Mucosa of descending colon (tissue), 3 donors: ENCODE measurements at places on chromosomes 11 and 22. TPM values are rescaled to one million over a fixed set of nuclear protein-coding genes. Genes with fewer than 3 reads are reported as not detected.

- DNase-seq, result no peak
These were observed 27.5 kb downstream of the KIRREL3 start for GRCh38 chr11:126973051-126973450.

The ADAMTS15 gene
- total RNA-seq, result 3.5 TPM

DNA sequence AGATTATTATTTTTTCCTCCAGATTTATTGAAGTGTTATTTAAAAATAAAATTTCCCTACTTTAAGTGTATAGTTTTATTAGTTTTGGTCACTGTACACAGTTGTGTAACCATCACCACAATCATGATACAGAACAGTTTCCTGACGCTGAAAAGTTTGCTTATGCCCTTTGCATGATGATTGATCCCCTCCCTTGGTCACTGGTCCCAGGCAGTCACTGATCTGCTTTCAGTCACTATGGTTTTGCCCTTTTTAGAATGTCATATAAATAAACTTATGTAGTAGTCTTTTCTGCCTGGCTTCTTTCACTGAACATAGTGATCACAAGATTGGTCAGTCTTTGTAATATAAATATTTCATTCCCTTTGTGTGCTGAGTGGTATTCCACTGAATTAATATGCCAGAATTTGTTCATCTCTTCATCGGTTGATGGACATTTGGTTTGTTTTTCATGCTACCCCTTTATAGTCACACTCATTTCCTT is 140.6 kb downstream of the SWAP70 start:
- DNase-seq, result no peak

GRCh38 chr22:47032091-47032943 is 269.9 kb downstream of the TBC1D22A start:
- DNase-seq, result peak; percentile 69

DNA sequence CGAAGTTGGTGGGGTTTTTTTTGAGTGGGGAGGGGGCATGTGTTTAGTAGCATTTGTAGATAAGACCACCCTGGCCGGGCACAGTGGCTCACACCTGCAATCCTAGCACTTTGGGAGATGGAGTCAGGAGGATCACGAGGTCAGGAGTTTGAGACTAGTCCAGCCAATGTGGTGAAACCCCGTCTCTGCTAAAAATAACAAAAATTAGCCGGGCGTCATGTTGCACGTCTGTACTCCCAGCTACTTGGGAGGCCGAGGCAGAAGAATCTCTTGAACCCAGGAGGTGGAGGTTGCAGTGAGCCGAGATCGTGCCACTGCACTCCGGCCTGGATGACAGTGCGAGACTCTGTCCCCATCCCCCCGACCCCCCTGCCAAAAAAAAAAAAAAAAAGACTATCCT is 34.6 kb downstream of the CECR2 start:
- DNase-seq, result no peak

GRCh38 chr22:46229701-46230100 is 20.4 kb downstream of the CDPF1 start:
- no peak for DNase-seq

- no peak for DNase-seq
These were observed 17.4 kb upstream of the EI24 start for GRCh38 chr11:125551835-125552342.

The ALDH3B1 gene
- total RNA-seq, result 11.5 TPM

- no peak for DNase-seq
These were observed 81.8 kb downstream of the SFI1 start for GRCh38 chr22:31578171-31578570.

The OR10A2 gene
- 0.06 TPM for total RNA-seq

DNA sequence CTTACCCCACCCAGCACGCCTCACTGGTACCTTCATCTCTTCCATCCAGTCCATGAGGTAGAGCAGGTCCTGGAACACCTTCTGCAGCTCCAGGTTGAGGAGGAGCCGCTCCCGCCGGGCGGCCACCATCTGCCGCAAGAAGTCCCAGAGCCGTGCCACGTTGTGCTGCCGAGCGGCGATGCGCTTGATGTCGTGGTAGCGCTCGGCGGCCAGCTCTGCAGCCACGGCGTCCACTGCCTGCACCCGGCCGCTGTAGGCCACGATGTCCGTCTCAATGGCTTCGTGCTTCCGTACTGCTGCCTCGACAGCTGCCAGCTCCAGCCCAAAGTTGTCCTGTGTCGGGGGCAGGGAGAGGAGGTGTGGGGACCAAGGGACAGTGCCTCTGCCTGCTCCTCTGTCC is 21.5 kb downstream of the SPTBN2 start:
- DNase-seq, result no peak

The KRTAP5-11 gene
- total RNA-seq, result not detected

DNA sequence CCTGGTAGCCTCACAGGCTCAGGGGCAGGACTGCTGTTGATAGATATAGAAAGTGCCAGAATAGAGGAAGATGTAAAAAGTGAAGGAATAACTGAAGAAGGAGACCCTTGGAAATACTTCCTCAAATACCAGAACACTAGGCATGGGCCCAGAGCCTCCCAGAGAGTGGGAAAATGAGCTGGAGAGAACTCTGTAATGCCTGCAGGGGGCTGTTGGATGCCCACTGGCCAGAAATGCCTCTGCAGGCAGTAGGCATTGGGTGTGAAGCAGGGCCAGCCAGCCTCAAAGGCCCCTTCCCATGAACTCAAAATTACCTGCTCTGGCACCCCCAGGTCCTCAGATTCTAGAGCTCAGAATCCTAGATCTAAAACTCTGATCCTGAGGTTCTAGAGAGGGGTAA is 15.1 kb downstream of the P2RY2 start:
- DNase-seq, result no peak

The CLDN5 gene
- 34.7 TPM for total RNA-seq

DNA sequence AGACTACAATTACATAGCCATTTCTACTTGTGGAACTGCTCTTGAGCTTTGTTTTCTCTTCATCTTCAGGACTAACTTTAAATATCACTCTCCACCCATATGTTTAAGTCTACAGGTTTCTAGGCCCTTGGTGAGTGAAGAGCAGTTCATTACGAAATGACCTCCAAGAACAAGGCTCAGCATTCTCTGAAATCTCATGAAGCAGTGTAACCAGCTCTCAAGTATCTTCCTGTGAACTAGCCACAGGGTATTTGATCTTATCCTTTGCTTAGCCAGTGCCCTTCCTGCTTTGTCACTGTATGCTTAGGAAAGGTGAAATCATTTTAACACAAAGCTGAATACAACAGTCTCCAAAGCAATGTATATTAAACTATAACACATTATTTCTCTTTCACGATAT is 20.4 kb upstream of the LYVE1 start:
- DNase-seq, result no peak

GRCh38 chr11:132466983-132467382 is 1065.3 kb downstream of the OPCML start:
- no peak for DNase-seq

GRCh38 chr22:29740216-29740615 is 20.4 kb downstream of the CABP7 start:
- no peak for DNase-seq

DNA sequence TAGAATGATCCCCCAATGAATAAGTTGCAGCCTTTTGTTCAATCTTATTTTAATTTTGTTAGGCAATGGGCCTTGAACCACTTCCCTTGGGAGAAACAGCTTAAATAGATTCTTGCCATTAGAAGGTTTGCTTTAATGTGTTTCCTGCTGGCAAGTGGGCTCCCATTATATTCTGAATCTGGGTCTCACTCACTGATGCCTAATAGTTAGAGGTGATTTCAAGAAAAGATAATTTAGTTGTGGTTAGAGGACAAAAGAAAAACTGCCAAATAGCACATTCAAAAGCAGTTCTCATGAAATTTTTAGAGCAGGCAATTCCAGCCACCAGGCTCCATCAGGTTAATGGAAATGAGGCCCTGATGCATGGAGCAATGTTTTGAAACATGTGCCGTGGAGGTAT is 362.6 kb upstream of the CHORDC1 start:
- DNase-seq, result no peak

- no peak for DNase-seq
These were observed 2.4 kb upstream of the WT1 start for GRCh38 chr11:32437495-32438345.

The PKNOX2 gene
- 1.5 TPM for total RNA-seq

The RIC8A gene
- 93.1 TPM for total RNA-seq

The DRD2 gene
- 0.39 TPM for total RNA-seq

The ART1 gene
- not detected for total RNA-seq

GRCh38 chr11:62153087-62153395 is 29.2 kb downstream of the INCENP start:
- no peak for DNase-seq

The OVOL1 gene
- total RNA-seq, result 48.6 TPM

DNA sequence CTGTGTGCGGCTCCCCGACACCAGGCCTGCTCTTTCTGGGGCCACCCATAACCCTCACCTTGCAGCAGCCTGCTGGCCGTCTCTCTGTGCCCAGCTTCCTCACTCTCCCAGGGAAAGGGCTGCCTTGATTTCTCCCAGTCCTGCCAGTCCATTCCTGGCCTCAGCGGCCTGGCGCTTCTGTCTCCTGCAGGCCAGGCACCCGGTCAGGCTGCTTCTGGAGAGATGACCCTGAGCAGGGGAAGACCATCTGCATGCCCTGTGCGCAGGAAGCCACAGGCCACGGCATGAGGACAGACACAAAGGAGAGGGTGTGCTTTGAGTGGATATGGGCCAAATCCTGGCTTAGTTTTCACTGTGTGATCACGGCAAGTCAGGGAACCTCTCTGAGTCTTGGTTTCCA is 86.2 kb downstream of the TSPAN18 start:
- DNase-seq, result no peak

- no peak for DNase-seq
These were observed 18.9 kb downstream of the IFT27 start for GRCh38 chr22:36756746-36757655.

- DNase-seq, result no peak
These were observed 1.5 kb downstream of the RFPL2 start for GRCh38 chr22:32203181-32204039.

DNA sequence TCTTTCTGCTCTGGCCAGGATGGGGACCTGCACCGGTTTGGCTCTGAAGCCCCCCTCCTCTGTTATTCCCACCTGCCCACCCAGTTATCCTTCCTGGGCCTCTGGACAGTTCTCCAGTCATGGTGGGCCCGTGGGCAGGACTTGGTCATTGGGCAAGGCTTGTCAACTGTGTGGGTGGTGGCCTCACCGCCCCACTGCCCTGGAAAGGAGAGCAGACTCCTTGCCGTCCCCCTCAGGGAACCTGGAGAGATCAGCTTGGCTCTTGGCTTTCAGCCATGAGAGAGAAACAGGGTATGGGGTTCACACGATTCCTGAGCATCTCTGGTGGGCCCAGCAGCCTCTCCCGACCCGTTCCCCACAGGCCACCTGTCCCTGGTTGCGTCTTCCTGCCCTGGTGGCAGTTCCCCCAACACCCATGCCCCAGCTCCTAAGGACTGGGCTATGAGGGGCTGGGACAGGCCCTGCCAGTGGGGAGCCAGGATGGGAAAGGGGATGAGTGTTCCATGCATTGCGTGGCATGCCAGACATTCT is 92.3 kb downstream of the MORC2 start:
- no peak for DNase-seq

GRCh38 chr11:126339863-126340434 is 15.5 kb upstream of the ST3GAL4 start:
- peak; percentile 52 for DNase-seq

GRCh38 chr11:116661056-116661455 is 111.7 kb downstream of the BUD13 start:
- DNase-seq, result no peak

GRCh38 chr11:14764579-14765527 is 121.2 kb downstream of the PDE3B start:
- DNase-seq, result no peak

DNA sequence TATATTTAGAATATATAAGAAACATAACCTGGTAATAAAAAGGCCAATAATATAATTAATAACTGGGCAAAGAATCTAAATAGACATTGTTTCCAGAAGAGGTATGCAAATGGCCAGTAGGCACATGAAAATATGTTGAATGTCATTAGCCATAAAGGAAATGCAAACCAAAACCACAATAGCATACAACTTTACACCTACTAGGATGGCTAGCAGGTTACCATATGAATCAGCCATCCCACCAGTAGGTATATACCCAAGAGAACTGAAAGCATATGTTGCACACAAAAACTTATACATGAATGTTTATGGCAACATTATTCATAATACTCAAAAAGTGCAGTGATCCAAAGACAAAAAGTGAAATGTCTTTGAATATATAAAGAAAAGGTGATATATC is 2.7 kb upstream of the OR2D2 start:
- no peak for DNase-seq

DNA sequence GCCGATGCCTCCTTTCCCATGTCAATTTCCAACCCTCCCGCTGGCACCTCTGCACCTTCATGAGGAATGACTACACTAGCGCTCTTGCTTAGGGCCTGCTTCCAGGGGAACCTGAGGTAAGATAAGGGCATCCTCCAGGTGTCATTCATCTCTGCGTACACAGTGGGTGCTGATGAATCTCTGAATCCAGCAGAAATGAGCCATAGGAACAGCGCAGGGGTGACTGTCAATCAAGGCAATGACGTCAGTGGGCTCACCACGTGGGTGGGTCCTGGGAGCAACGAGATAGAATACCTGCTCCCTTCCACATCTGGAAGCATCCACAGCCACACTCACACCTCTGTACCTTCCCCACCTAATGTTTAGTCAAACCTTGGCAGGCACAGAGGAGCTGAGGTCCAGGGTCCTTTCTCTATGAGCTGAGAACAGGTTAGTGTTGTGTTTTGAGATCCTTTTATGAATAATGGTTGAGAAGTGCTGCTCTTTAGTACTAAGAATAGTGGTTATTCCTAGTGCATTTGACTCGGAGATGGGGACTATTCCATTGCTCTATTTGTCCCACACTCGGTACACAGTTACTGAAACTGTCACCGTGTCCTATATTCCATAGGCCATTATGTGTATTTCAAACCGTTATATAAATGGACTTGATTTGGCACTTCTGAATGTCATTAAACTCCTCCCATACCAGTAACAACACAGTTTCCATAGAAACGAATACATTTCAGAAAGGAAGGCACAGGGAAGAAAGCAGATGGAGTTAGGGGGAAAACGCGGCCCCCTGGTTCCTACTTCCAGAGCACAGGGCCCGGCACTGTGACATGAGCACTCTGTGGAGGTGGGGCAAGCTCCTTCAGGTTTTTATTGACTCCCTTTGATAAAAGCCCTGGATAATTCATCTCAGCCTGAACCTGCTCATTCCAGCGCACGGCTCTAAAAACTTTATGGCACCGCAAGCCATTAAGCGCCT is 193.4 kb downstream of the ST3GAL4 start:
- DNase-seq, result no peak

The SPON1 gene
- total RNA-seq, result 85.5 TPM

DNA sequence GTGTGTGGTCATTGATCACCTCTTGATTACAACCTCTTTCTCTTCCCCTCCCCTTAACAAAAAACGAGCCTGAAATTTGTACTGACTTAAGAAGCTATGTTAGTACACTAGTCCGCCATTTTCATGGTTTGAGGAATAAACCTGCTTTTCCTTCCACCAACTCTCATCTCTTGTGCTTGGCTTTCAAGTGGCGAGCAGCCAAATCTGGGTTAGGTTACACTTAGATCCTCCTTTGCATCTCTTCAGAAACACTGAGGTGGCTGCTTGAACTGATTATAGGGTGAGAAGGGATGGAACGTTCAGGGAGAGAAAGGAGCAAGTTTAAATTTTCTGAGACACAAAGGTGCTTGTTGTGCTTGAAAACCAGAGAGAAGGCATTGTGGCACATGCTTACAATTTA is 2171.4 kb downstream of the LRRC4C start:
- no peak for DNase-seq
